ENCODE measurements at places on chromosomes 2 and 18.

DNA sequence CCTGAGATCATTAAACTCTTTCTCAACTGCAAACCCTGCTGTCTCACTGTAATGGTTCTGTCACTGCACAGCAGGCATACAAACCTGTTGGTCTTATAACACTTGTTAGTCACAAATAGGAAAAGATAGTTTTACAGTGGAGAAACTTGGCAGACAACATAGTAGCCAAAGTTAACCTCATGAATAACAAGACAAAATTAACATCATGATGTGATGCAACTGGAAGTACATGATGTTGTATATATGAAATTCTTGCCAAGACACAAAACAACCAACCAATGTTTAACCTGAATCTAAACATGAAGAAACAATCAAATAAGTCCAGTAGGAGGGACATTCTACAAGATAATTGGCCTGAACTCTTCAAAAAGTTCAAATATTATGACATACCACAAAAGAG lies 189.3 kb downstream of the RNF152 start:
- DNase-seq = no peak

DNA sequence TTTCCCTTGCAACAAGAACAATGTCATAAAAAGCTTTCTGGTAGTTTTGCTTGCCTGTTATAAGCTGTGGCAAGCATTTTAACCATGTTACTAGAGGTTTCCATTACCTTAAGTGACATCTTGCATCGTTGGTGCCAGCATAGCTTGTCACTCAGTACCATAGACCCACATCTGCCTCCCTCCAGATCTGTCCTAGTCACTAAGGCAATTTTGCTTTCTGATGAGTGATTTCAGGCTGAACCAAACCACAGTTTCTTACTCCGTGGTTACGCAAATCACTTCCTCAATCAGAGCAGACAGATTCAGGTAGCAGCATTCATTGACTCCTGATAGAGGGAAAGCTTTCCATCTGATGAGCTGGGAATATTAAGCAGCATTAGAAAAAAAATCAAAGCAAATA lies 1057.5 kb upstream of the FAM98A start:
- DNase-seq = no peak

DNA sequence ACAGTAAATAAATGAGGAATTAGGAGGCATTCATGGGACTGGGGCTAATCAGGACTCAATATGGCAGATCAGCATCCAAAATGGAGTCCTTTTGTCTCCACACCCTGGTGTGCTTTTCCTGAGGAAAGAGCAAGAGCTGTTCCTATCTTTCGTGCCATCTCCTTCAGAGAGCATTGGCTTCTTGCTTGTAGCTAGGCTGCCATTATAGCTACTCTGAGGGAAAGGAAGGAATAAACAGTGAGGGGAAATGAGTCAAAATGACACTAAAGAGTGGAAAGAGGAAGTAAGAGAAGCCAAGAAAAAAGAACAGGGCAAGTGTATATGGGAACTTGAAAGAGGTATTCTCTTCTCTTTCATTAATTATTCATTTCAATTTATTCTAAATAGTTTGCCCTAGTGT lies 8.4 kb upstream of the NMI start:
- DNase-seq = no peak

GRCh38 chr2:222823183-222823930 lies 37.5 kb upstream of the ACSL3 start:
- DNase-seq = no peak

DNA sequence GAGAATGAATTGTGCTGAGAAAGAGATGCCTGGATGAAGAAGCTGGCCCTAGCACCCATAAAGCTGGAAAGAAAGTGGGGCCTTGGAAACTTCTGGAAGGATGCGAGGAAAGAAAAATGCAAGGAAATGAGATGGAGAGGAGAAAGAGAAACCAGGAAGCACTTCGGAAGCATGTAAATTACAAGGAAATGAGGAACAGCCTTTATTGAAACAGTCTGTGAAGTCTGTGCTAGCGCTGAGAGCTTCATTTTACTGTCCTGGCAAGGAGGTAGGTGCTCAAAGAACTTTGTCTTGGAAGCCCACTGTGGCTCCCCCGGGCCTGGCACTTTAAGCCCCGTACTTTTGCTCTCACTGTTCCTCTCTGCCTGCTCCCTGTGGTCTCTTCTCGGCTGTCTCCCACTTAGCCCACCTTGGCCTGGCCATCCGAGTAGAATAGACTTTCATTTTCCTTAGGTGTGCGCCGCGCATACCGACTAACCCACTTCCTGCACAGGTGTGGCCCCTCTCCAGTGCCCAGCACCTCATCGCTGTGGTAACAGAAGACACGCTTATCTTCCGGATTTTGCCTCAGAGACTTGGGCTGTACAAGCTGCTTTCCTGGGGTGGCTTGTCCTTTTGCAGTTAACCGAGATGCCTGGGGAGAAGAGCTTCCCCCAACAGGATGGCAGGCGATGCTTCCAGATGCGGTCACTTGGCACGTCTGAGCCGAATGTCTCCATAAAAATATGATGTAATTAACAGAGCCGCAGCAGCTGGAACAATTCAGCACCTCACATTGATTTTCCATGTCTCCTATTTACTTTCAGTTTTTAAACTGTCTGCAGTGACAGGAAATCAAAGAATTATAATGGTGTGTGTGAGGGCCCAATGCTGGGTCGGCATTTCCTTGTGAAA lies 199.6 kb downstream of the HRH4 start:
- no peak for DNase-seq

- no peak for DNase-seq
Observed at GRCh38 chr2:39394516-39394961, 42.5 kb downstream of the MAP4K3 start.

- no peak for DNase-seq
Observed at GRCh38 chr2:119713819-119714490, 35.0 kb downstream of the TMEM177 start.

DNA sequence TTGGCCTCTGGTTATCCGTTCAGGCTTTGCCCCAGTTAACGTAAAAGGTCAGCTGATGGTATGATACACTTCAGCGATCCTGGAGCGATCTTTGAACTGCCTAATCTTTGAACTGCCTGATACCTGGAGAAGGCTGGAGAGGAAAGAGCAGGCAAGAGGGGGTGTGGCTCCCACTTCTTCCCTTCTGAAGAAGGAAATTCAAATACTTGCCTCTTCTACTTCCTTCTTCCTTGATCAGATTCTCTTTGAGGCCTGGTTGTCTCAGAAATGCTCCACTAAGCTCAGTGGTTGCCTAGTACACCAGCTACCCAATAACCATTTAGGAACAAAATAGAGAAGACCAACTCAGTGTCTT lies 619 bp downstream of the GALM start:
- DNase-seq = no peak

GRCh38 chr2:168120730-168121129 lies 126.7 kb downstream of the STK39 start:
- DNase-seq = no peak

GRCh38 chr18:49849331-49850217 lies 36.2 kb upstream of the ACAA2 start:
- peak; percentile 97 for DNase-seq

DNA sequence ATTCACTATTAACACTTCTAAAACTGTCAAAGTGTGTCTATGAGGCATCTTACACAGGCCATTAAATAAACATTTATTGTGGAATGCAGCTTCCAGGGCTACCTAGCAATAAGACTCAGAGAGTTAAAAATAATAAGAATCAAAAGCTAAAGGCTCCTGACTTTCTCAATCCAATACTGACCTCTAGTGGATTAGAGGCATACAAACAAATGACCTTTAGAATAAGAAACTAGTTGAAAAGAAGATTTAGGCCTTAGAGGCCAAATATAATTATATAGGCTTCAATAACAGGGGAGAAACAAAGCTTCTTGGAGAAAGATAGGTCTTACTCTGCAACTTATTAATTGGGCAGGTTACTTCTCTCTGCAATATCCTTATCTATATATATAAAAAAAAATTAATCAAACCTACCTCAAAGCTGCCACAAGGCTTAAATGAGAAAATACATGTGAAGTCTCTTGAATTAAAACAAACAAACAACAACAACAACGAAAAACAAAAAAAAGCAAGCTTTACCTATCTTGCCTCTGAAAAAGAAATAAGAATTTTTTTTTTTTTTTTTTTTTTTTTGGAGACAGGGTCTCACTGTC lies 246.1 kb downstream of the EXOC6B start:
- peak; percentile 10 for DNase-seq

DNA sequence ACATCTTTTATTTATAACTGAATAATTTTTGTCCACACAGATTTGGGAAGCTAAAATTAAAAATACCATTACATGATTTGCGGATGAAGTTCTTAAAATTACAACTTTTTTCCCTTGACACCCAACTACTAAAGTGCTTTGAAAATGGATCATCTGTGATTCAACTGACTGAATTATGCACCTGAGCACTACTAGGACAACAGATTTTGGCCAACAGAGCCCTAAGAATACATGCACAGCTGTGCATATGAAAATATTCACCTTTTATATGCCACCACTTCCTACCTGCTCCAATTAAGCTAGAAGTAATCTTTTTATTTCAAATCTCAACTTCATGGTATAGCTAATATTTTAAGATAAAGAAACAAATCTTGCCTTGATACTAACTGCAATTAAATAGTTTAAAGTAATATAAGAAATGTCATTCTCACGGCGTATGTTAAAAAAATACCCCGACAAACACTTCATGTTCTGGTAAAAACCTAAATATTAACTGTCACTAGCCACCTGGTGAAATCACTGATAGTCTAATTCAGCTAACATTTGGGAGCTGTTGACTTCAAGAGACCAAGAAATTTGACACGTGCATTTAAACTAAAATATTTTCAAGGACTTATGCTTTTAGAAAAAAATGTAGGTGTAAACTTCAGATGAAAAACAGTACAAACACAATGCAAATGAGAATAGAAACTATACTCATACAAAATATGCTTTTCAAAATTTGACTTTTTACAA lies 153.7 kb downstream of the SRBD1 start:
- DNase-seq = no peak

GRCh38 chr18:23849141-23849540 lies 159.9 kb downstream of the LAMA3 start:
- no peak for DNase-seq
